Activated CD4-positive, alpha-beta T cell treated with anti-CD3 and anti-CD28 coated beads for 24 hours (primary cell): ENCODE measurements at places on chromosomes 12 and 14.

DNA sequence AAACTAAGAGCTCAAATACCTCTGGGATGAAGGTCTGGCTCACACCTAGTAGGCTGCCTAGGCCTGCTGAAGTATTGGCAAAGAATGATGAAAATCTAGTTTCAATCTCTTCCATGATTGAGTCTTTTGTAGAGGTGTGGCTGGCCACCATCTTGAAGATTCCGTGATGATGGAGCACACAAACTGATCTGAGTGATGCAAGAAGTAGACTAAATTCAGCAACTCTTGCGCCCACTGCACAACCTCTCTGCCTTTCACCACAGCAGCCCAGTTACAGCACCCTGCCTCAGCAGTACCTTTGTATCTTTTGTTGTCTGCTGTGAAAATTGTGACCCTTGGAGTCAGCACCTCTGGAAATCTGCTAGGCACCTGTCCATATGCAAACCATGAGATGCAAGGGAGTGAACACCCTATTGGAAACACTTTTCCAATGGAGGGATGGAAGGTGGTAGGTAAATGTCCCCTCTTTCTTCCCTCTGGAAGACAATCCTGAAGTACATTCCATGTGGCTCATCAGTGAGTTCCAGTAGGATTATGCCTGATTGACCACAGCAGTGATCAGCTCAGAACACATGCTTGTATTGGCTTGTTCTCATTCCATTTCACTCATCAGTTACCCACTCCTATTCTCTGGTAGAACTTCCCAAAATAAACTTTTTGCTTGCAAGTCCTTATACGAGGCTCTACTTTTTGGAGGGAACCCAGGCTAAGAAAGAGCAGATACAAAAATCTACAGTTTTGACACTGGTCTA lies 58.6 kb downstream of the BTBD7 start:
- no peak for DNase-seq

GRCh38 chr12:93680006-93680405 lies 2.8 kb downstream of the CRADD start:
- no peak for DNase-seq

- DNase-seq = no peak
These were observed 46.3 kb downstream of the CCDC88C start for GRCh38 chr14:91371011-91371989.

DNA sequence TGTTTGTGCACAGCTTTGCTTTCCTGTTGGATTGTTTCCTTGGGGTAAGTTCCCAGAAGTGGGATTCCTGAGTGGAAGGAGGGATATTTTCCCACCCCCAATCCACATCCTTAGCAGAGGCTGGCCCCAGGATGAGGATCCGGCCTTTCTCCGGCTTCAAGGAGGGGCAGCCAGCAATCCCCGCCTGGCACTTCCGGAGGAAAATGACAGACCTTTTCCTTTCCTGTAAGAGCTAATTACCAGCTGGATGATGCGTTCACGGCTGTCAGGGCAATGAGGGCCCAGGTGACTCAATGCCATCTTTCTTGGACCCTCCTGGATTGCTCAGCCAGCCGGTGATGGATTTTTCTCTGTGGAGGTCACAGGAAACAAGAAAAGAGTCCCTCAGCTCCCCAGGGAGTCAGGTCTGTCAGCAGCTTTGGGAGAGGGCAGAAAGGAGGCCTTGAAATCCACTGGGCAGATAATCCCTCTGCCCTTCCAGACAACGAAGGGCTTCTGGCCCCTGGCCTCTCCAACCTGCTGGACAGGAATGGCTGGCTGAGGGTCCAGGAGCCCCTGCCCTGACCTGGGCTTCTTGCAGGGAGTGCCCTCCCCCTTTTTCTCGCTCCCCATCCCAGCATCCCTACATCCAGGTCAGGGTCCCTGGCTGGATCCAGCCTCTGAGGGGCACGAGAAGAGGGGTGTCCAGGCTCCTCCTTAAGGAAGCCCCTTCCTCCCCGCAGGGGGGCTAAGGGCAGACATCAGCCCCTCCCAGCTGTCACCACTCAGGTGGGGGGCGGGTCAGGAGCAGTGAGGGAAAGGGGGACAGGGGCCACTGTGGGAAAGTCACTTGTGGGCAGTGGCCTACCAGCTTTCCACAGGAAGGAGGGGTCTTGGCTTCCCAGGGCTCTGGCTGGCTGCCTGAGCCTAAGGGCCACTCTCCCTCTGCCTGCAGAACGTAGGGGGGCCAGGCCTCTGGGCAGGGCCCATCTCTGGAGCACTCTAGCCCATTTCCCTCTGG lies 16.1 kb upstream of the CCDC85C start:
- no peak for DNase-seq

DNA sequence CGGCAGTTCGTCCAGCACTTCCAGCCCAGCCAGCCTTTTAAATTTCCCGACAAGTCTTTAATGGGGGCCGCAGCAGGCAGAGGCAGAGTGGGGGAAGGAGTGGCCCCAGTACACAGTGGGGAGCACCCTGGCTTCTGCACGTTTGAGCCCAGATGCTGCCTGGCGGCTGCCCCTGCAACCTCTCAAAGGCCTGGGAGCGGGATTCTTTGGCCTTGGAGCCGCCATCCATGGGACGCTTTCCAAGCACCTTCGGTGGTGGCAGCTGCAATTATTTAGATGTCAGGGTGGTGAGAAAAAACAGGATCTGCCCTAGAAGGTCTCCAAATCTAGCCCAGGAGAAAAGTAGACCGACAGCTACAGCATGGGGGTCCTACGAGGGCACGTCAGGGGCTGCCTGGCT lies 46.0 kb downstream of the FAM222A start:
- no peak for DNase-seq

DNA sequence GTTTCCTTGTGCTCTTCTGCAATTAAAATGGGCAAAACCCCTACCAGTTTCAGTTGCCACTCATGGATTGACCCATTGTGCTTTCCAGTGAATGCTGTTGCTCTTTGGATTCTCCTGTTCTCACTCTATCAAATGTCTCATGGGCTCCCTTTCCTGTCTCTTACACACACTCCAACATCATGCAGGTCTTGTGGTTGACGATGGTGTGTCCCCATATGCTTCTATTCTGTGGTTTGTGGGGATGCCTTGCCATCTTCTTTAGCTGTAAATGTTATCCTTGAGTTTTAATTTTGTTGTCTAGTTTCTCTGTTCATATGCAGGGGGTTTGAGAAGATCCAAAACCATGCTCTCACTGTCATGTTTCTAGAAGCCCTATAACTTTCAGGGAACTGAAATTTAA lies 31.9 kb upstream of the FBXO34 start:
- no peak for DNase-seq

GRCh38 chr14:97028382-97028781 lies 231.2 kb downstream of the VRK1 start:
- no peak for DNase-seq

- DNase-seq = no peak
These were observed 146.3 kb downstream of the PLCZ1 start for GRCh38 chr12:18591473-18591872.

DNA sequence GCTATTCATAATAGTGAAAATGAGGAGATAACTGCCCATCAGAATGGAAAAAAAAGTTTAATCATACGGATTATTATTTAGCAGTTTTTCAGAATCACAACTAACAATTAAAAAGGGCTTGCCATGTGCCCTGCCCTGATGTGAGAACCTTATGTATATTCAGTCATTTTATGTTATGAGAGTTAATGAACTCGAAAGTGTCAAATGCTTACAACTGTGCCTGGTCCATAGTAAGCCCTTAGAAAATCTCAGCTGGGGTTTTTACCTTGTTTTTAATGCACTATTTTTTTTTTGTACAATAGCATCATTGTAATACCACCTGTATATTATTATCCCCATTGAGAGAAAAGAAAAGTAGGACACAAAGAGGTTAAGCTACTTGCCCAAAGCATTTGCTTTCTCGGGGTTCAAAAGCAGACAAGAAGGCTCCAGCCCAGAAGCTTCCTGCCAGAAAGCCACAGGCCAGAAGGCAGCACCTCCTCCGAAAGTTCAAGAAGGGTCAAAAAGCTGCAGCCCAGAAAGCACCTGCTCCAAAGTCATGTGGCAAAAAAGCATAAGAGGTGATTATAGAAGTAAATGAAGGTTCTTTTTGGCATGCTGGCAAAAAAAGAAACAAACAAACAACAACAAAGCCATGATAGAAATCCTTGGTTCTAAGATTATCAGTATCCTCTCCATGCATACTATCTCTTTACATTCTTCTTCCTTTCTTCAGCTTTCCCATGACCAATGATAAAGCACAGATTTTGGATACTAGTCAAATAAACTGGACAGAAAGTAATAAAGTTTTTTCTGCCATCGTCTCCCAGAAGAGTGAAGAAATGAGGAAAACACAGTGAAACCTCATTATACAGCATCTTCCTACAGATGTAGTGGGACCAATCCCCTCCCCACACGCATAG lies 59.1 kb upstream of the NAP1L1 start:
- no peak for DNase-seq

DNA sequence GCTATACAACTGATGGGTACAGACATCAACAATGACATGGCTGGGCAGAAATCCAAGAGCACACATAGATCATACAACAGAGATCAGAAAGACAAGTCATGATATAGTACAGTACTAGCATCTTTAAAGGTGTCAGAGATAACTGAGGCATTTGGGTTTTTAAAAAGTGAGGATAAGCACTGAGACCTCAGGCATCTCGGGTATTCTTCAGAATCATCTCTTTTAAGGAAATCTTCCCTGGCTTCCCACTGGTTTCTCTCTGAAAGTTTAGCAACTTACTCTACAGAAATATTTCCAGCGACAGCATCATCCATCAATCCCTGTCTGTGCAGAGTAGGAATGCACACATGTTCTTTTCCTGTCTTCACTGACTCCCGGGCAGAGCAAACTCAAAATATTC lies 93.2 kb upstream of the PARP11 start:
- no peak for DNase-seq

DNA sequence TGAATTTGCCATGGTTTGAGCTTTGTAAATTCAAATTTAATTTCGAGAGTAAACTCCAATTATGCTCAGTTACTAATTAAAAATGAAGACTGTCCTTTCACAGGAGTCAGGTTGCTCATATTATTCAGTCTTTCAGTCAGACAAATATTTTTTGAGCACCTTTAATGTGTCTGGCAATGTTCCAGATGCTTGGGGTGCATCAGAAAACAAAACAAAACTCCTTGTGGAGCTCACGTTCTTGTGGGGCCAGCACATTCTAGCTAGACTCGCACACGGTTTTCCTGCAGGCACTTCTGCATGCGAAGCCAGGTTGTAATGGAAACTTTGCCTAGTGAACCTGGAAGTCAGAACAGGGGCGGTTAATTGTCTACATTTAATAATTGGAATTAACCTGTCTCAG lies 64.0 kb upstream of the ATF1 start:
- no peak for DNase-seq

DNA sequence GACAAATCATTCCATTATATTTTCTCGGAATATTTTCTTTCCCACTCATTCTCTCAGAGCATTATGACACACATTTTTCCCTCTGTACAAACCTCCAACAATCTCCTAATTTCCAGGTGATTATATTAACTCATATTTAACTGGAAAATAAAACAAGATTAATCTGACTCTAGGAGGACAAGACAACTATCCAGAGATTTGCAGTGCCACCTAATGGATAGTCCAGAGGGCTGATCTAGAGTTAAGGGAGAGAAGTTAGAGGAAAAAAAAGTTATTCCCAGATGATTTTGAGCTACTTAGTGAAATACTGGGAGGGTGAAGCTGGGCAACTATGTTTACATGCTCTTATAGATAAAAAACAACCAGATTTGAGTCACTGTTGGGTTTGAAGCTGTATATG lies 161.7 kb downstream of the ALX1 start:
- DNase-seq = no peak

DNA sequence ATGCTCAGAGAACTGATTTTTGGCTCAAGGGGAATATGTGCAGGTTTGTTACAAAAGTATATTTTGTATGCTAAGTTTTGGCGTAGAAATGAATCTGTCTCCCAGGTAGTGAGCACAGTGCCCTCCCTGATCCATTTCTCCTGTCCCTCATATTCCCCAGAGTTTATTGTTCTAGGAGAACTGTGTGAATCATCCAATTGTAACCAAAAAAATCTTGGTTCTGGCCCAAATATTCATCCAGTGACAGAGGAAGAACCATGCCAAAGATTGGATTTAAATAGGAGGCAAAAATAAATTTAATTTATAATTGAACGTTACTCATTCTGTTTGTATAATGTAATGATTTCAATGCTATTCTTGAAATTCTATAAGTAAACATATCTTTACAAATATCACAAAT lies 4.8 kb downstream of the CATSPERB start:
- DNase-seq = no peak

DNA sequence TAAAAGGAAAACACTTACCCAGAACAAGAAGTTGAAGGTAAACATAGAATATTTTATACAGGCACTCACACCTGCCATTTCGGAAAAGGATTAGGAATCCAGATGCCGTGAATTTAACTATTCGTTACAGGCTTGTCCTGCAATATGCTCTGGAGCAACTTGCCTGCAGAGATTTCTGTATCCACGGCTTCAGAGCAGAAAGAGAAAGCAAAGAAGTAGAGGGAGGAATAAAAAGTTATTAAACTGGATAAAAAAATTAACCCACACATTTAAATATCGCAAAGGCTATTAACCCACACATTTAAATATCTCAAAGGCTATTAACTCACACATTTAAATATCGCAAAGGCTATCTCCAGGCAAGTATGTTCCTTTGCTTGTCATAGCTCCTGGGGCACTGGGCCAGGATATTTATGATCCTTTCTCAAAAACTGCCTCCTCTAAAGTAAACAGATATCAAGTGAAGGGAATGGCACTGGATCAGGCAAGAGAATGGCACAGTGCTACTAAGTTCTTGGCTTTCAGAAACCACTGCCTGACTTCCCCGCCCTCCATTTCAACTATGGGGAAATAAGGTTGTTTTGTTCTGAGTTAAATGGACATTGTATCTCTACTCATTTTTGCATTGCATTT lies at the start of gene TSPAN8:
Gene TSPAN8 (minus strand): TSS at position 399 of the 633 bp plus-strand sequence. CDS start 321 bp downstream, at position 78.
- no peak for DNase-seq

DNA sequence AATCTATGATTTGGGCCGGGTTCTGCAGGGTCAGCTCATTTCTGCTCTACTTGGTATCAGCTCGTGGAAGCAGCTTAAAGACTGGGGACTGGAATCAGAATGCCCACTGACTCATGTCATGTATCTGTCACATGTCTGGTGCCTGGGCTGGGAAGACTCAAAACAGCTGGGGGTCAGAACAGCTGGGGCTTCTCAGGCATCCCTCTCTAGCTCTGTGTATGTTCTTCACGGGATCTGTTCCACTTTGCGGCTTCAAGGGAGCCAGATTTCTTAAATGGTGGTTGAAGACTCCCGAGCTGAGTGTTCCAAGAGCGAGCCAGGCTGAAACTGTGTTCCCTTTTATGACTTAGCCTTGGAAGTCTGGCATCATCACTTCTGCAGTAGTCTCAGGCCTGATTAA lies 11.9 kb downstream of the AEBP2 start:
- no peak for DNase-seq
